Activated T-cell treated with anti-CD3 and anti-CD28 coated beads for 1 hour (primary cell): ENCODE measurements at places on chromosomes 12 and 14.

- no peak for DNase-seq
These were observed 39.6 kb downstream of the CCDC85C start for GRCh38 chr14:99564256-99564925.

DNA sequence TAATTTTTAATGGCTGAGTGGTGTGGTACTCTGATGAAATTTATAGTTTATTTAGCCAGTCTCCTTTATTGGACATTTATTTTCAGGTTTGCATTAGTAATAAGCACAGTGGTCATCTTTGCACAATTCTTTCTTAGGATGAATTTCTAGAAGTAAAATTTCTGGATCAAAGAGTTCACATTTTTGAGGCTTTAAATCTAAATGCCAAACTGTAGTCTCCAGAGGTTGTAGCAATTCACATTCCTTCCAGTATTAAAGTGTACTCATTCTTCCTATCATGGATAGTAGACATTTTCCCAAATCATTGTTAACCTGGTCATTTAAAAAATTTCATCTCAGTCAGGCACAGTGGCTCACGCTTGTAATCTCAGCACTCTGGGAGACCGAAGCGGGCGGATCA lies 24.8 kb downstream of the SLC39A9 start:
- DNase-seq = no peak

- DNase-seq = no peak
These were observed 21.8 kb upstream of the RNU6-8 start for GRCh38 chr14:32224737-32225377.

- DNase-seq = no peak
These were observed 1009.5 kb upstream of the TMEM132C start for GRCh38 chr12:127257366-127257935.

- DNase-seq = no peak
These were observed 218.3 kb upstream of the OR4E1 start for GRCh38 chr14:21891921-21892320.

GRCh38 chr14:70891737-70892136 lies 15.5 kb upstream of the PCNX1 start:
- DNase-seq = no peak

- DNase-seq = no peak
These were observed 287.3 kb downstream of the MED13L start for GRCh38 chr12:115990241-115990640.

- DNase-seq = no peak
These were observed 13.0 kb upstream of the BAZ1A start for GRCh38 chr14:34888186-34888585.

DNA sequence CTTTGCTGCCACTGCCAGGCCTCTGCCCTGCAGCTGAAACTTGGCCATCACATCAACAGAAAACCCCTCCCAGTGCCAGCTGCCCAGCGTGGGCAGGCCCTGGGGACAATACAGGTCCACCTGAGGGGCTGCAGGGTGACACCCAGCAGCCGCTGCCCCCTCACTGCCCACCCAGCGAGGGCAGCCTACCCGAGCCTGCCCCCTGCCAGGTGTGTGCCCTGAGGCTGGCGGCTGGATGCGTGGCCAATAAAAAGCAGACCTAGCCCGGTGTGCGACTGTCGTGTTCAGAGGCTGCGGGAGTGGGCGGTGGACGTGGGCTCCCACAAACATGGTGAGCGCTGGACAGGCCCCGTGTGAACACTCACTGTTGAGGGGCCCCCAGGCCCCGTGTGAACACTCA lies 4.7 kb upstream of the ADSS1 start:
- DNase-seq = no peak
